Liver (tissue), 10 donors: ENCODE measurements at places on chromosomes 7 and 10.

DNA sequence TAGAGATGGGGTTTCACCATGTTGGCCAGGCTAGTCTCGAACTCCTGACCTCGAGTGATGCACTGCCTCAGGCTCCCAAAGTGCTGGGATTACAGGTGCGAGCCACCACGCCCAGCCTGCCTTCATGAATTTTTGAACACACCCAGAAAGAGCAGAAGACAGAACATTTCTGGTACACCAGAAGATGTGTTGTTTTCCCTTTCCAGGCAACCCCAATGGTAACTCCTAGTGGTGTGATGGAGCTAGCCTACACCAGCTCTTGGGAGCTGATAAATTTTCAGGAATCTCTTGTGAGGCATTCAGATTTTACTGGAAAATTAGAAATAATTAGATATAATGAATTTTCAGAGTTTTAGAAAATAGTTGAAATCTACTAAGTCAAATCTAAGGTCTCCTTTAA is 904 bp upstream of the CCDC7 start:
- DNase-seq: no peak

- no peak for DNase-seq
These were observed 41.6 kb downstream of the ABLIM1 start for GRCh38 chr10:114616516-114616915.

- DNase-seq: no peak
These were observed 63.6 kb downstream of the PKD1L1 start for GRCh38 chr7:47884675-47885074.

GRCh38 chr10:6445671-6446316 is 134.3 kb downstream of the PRKCQ start:
- DNase-seq: peak; percentile 64

GRCh38 chr7:47952224-47952623 is 4.0 kb upstream of the PKD1L1 start:
- no peak for DNase-seq

- DNase-seq: no peak
These were observed 235.2 kb upstream of the ZWINT start for GRCh38 chr10:56596257-56596656.

DNA sequence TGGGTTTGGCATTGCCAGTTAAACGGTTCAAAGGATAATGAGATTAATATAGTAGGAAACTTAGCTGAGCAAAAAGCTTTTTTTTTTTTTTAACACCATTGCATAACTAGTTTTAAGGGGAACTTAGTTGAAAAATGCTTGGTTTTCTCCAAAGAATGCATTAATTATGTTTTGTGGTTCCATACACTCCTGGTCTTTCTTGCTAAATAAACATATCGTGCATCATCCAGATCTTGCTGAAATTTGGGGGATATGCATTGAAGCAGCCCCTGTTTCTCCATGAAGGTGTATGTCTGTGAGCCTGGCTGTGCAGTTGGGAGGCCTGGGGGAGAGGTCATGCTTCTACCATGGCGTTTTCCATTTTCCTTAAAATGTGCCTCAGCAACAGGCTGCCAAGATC is 558.2 kb upstream of the GALNT17 start:
- DNase-seq: no peak
